Fibroblast of skin of left quadriceps (primary cell): ENCODE measurements at places on chromosomes 16 and 17.
A peak's percentile ranks its signal among the peaks of the same experiment; 100 is the strongest.

DNA sequence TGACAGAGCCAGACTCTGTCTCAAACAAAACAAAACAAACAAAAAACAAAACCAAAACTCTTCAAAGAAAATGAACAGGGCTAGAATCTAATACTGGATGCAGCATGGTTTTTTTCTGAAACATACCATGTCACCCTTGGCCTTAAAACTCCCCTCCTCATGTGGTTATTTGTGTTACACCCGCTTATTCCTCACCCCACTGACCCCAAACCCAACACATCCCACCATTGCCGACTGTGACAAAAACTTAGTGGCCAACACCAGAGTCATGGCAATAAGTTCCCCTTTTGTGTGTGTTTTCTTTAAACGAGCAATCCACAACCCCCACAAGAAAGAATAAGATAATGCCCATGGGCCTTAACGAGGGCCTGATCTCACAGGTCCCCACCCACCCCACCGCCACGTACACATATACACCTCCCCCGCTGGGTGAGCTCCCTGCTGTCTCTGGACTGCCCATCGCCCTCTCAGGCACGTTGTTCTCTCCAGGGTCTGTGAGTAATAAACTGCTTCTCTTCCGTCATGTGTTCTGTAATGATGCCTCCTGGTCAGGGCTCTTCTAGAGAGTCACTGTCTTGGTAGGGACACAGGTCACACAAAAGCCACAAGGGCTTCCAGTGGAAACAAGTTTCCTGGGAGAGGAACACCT, 16.8 kb upstream of the ENGASE start:
- DNase-seq, result no peak

GRCh38 chr17:53630638-53631037, 192.1 kb upstream of the KIF2B start:
- DNase-seq, result no peak

DNA sequence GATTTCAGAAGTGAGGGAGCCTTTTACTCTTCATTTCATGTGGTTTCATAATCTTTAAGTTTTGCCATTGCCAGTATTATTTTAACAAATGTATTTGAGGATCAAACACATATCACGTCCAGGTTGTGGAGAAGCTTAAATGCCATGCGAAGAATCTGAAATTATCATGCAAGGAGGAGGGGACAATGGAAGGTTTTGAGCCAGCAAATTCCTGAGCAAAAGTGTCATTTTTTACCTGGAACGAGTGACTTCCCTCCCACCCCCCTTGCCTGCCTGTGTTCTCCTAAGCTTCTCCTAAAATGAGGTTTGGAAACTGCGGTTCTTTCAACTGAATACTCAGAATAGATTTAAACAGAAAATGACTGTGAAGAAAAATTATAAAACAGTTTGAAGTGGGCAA, 77.6 kb downstream of the C16orf95 start:
- DNase-seq, result no peak

- no peak for DNase-seq
Observed at GRCh38 chr17:77257596-77258458, 117.1 kb downstream of the SEC14L1 start.

DNA sequence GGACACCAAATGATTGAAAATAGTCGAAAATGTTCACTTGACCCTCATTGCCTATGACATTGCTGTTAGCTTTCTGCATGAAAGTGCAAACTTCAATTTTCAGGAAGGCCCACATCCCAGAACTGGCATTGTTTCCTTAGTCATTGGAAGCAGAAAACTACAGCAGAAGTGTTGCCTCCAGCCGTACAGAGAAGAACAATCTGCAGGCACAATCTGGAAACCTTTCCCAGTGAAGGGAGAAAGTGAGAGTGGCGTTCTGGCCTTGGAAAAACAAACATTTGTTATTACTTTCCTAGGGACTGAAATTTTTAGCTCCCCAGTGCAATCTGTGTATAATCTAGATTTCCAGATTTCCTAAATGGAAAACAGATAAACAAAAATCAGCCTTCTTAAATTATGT, 529.5 kb upstream of the RBFOX1 start:
- no peak for DNase-seq

DNA sequence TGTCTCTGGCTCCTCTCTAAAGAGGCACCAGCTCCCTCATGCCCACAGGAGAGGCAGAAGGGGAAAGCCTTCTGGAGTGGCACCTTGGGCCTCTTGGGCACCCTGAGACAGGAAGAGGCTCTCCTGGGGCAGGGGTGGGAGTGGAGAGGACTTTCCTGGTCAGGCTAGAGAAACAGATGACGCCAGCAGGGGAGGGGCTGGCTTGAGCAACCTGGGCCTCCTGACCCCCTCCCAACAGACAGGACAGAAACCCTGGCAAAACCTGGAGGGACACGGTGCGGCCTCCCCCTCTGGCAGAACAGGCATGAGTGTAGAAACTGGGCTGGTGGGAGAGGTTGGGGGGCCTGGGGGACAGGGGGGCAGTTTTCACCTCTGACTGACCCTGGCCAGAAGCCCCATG, 6.1 kb downstream of the SMIM5 start:
- no peak for DNase-seq

DNA sequence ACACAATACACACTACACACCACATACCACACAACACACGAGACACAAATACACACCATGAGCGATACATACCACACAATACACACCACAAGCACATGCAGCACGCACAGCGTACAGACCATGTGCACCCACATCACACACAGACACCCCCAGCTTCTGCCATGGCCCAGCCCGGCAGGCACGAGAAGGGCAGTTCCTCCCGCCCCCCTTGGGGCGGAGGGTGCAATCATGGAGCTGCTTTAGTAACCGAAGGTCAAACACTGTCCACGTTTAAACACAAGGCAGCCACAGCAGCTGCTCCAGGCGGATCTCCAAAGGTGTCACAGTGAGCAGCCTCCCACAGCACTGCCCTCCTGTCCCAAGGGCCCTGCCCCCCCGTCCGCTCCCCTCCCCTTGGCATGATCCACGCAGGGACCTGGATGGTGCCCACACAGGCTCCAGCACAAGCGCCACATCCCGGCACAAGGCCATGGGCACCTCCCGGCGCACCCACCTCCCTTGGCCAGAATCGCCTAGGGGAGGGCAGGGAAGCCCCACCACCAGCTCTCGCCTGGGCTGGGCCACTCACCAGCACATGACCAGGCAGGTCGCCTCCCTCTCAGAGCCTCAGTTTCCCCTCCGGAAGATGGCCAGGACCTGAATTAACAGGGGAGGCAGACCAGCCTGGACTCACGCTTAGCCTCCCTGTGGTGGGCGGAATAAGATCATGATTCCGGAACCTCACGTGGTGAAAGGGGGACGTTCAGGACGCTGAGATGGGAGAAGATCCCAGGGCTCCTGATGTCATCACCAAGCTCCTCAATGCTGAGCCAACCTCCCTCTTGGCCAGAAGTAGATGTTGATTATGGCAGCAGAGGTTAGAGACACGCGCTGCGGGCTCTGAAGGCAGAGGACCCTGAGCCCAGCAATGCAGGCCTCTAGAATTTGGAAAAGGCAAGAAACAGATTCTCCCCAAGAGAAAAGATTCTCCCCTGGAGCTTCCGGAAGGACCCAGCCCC, 32.6 kb upstream of the ZNF469 start:
- no peak for DNase-seq

GRCh38 chr16:84616515-84616914, 1.4 kb downstream of the COTL1 start:
- no peak for DNase-seq

GRCh38 chr17:60240290-60240689, 90.5 kb downstream of the CA4 start:
- no peak for DNase-seq

DNA sequence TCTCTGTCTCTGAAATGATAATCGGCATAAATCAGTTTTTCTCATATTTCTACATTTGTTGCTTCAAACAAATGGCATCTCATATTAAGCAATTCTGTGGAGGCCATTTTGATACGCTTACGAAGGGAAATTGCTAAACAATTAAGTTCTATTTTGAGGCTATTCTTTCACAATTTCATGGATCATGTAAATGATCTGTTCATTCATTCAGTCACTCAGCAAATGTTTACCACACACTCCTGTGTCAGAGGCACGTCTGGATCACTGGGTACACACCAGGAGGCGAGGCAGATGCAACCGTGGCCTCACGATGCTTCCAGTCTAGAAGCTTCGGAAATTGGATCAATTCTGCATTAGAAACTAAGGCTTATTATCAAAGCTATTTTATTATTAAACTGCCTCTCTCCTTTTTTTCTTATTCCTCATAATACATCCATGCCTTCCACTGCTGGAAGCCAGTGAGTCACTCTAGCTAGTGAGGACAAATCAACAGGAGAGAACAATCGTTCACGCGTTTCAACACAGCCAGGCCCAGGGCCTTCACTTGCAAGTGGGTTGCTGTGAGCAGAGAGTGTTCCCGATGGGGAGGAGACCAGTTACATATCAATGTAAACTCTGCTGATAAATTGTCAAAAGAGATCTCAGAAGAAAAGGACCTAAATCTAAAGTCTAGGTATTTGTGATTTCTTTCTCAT, 11.3 kb upstream of the SLC39A11 start:
- no peak for DNase-seq

DNA sequence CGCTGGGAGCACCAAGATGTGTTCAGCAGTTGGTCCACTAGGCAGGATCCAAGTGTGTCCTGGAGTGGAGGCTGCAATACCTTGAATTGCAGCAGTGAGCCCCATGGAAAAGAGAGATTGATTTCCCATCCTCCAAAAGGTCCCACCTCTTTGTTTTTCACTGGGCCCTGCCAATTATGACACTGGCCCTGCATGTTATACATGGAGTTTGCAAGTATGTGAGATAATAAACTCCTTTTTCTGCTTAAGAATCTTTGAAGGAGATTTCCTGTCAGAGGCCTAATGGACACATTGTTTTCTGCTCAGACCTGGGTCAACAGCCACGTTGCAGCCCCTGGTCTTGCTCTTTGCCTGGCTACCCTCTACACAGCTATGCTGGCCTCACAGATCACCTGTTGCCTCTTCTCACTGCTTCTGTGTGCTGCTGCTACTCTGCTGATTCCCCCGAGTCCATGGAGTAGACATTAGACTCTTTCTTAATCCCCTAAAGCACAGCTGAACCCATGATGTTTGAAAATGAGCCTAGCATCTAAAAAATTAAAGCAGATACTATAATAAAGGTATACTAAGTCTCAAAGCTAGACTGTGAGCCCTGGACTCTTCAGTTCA, 341.9 kb upstream of the CDH11 start:
- DNase-seq, result no peak

DNA sequence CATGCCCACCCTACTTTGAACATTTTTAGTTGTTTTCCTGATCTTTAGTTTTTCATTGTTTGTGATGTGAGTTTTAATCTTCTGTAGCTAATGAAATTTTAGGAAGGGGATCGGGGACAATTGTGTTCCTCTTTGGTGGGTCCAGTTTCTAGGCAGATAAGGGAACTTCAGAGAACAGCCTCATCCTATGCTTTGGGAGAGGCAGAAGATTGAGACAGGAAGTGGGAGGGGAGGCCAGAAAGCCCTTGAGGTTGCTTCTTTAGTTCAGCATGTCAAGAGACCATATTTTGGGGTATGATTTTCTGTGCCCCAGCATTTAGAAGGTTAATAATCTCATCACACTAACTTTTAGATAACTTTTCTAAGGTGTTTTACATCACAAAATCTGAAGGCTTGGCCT, 191.0 kb downstream of the TANC2 start:
- no peak for DNase-seq

- DNase-seq, result no peak
Observed at GRCh38 chr16:12236589-12236988, 260.1 kb downstream of the SNX29 start.

DNA sequence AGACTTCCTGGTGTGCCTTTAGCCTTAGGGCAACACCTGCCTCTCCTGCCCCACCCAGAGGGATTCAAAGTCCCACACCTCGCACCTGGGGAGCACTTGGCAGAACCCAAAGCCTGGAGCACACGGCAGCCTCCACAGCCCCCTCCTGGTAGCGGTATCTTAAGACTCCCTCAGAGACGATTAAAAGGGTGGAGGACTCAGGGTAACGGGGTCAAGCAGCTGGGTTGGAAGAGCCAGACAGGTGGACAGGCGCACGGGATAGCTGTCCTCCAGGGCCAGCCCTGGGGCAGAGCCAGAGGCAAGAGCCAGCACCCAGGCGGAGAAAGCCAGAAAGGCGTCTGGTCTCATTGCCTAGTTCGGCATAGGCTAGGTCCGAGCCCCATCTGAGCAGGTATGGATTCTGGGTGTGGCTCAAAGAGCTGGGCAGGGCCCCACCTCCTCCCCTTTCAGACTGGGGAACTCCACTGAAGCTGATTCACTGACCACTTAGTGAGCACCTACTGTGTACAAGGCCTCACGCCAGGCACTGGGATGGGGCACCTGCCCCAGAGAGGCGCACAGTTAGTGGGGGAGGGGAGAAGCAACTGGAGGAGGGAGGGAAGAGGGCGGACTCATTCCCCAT, 55.0 kb upstream of the MEAK7 start:
- no peak for DNase-seq

DNA sequence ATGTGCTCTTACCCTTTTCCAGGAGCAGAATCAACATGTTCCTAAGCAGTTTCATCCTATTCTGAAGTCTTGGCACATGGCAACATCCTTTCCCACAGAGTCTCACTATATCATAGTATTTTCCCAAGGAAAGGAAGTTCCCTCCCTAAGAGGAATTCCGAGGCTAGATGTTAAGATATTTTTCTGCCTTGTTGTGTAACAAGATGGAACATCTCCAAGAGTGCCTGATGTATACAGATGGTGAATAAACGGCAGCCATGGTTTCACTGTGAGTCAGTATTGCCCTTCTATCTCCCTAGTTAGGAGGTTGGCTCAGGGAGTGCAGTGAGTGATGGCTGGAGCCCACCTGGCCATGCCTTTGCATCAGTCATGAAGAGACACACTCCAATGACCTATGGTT, 48.2 kb downstream of the SPACA3 start:
- DNase-seq, result peak; percentile 59

DNA sequence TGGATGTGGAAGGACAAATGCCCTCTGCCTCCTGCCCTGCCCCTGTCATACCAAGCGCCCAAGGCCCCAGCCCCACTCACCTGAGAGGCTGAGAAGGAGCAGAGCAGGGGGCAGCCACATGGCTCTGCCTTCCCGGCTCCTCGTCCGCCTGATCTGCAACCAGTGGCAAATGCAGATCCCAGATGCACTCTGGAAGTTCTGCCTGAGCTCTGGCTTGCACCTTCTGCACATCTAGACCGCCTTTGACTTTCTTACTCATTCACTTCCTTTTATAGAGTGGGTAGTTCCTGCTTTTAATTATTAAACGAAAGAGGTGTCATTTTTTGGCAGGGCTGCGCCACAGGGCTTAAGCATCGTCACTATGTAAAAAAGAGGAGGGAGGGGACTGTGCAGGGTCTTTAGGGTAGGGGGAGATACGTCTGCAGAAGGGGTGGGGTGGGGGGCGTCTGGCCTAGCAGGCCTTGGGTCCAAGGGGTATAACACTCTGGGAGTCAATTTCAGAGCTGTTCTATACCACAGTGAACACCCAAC, at the start of gene CD300LB:
TSS of gene CD300LB (minus strand) at position 245 of the 531 bp plus-strand sequence. CDS start at position 120, 125 bp downstream.
- DNase-seq, result no peak

DNA sequence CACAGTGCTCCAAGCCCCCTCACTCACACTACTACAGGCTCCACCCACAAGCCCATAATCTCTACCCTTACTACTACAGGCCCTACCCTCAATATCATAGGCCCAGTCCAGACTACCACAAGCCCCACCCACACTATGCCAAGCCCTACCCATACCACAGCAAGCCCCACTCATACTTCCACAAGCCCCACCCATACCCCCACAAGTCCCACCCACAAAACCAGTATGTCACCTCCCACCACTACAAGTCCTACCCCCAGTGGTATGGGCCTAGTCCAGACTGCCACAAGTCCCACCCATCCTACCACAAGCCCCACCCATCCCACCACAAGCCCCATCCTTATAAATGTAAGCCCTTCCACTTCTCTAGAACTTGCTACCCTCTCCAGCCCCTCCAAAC, 13.8 kb downstream of the RIPOR1 start:
- DNase-seq, result no peak
